ENCODE measurements at places on chromosomes 5 and 9.

DNA sequence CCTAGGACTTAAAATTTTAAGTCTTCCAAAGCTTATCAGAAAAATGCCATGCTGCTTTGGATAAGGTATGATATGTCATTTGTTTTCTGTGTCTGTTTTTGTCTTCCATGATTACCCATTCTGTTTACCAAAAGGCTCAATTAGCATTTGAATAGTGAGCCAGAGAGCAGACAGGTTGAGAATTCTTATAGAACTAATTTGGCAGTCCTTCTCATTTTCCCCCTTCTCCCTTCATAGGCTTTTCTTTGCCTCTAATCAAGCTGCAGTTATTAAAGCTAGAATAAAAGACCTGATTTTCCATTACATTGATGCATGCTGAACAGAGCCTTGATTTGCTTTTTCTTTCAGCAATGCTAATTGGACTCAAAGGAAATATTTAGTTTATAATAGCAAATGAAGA lies 993.0 kb downstream of the MAT2B start:
- no peak for DNase-seq

DNA sequence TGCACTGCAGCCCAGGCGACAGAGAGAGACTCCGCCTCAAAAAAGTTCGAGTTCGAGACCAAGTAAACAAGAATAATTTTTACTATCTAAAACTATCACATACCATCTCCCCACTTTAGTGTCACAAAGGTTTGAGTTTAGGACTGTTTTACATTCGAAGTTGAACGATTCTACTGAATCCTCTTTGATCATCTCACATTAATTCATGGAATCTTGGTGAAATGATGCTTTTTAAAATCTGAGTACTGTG lies 715 bp upstream of the RPS6 start:
- DNase-seq: no peak

DNA sequence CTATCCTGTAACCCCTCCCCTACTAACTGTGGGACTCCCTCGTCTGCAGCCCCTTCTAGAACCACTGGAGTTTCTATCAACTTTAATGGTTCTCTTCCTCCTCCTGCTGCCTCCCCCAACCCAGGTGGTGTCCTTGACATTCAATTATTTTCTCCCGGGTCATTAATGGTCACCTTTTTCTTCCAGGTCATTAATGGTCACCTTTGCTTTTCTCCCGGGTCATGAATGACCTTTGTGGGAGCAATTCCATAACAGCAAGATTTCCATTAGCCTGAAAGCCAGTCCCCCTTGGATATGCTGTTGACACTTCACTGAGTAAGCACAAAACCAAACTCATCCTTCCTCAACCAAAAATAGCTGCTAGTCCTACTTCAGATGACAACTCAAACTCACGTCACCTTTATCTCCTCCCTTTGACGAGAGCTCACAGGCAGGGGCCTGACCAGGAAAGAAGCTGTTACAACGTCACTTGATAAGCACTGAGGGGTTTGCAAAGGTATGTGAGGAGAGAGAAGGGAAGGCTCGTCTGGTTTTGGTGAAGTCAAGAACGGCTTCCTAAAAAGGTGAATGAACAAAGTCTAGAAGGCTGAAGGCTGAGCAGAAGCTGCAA lies 10.9 kb downstream of the CCDC127 start:
- no peak for DNase-seq

DNA sequence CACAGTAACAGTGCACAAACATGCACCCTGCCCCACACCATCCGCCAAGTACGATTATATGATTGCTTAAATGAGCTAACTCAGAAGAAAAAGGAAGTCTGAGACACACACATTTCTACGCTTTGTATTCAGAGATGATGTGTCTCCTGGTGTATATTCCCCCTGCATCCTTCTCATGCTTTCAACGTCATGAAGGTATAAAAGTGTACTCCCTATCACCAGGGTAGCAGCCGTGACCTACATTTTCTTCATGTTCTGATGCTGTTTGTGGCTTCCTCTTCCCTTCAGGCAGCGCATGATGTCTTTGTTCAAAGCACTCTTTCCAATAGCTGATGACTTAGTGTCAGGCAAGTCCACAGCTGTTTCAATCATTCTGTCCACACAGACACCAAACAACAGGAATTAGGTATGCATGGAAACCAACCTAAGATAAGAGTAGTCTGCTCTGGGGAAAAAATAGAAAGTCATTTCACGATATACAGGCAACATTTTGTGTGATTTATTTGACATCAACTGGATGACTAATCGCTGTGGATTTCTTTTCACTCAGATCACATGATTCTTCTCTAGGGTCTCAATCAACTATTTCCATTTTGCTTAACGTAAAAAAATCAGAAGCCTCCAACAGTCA lies 269.4 kb upstream of the PTGER4 start:
- no peak for DNase-seq

GRCh38 chr5:75034137-75034739 lies 18.1 kb downstream of the GCNT4 start:
- DNase-seq: no peak

GRCh38 chr5:177362610-177363507 lies 5.1 kb downstream of the RGS14 start:
- DNase-seq: peak; percentile 72

GRCh38 chr5:91211997-91212713 lies 171.0 kb downstream of the ARRDC3 start:
- DNase-seq: no peak

DNA sequence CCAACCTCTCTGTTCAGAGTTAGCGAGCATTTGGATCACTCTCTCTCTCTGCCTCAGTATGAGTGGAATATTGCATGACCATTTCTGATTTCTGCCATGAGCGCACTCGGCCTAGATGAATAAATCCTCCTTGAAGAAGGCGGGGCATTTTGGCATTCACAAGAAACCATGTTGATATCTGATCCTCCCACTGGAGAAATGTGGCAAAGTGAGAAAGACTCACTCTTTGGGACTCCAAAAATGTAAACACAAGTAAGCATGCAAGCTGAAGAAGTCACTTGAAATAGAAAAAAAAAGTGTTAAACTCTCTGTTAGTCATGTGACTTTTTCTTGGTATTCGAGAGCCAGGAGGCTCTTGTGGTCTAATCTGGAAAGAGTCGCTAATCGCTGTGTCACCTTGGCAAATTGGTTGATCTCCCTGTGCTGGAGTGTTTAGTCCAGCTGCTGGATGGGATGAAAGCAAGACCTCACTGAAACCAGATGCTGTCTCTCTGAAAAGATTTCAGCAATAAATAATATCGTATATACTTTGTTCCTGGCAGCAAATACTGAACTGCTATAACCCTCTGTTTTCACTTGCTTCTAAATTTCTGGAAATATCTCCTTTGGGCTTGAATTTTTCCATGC lies 95.5 kb downstream of the GHR start:
- DNase-seq: peak; percentile 44

- DNase-seq: peak; percentile 11
Measured at GRCh38 chr5:157106630-157107461, 2.0 kb downstream of the HAVCR2 start.

GRCh38 chr9:135814421-135815095 lies 92.8 kb downstream of the CAMSAP1 start:
- DNase-seq: no peak

DNA sequence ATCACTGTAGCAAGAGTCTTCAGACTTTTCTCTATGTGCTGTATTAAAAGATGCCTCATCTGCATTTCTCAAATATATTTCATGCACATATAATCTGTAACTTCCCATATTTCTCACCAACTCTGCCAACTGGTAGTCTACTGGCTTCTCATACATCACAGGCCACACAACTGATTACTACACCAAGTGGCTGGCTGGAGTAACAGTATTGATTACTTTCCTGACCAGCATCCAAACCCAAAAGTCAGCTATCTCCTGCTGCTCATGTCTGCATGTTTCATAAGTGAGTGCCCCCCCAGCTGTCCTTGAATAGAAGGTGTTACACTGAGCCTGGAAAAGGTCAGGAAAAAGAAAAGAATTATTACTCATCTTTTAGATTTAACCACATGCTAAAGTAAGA lies 17.4 kb downstream of the ERCC8 start:
- no peak for DNase-seq

DNA sequence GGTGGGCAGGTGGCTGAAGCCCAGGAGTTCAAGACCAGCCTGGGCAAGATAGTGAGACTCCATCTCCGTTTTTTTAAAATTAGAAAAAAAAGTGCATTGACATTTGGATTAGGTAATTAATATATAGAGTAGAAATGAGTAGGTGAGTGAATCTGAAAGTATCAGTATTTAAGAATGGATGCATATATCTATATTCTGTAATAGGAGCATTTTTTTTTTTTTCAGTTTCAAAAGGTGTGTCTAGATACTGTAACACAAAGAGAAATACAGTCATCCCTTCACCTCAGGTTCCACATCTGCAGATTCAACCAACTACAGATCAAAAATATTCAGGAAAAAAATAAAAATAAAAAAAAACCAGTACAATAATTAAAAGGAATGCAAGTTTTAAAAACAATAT lies 50.8 kb downstream of the RBM27 start:
- no peak for DNase-seq

DNA sequence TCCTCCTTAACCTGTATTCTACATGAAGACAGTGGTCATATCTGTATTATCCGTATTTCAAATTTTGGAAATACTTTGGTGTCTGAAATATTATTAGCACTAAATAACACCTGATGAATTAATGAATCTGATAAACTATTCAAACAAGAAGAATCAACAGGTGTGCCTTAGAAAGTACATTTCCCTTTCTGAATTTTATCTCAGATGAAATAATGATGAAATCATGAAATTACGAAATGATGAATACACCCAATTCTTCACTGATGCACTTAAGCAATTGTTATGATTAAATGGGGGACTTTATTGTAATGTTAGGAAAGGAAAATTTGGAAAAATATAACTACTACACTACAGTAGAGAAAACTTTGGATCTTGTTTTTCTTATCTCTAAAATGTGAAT lies 313.6 kb downstream of the HCN1 start:
- DNase-seq: no peak

GRCh38 chr9:4936823-4937222 lies 48.2 kb upstream of the JAK2 start:
- no peak for DNase-seq

DNA sequence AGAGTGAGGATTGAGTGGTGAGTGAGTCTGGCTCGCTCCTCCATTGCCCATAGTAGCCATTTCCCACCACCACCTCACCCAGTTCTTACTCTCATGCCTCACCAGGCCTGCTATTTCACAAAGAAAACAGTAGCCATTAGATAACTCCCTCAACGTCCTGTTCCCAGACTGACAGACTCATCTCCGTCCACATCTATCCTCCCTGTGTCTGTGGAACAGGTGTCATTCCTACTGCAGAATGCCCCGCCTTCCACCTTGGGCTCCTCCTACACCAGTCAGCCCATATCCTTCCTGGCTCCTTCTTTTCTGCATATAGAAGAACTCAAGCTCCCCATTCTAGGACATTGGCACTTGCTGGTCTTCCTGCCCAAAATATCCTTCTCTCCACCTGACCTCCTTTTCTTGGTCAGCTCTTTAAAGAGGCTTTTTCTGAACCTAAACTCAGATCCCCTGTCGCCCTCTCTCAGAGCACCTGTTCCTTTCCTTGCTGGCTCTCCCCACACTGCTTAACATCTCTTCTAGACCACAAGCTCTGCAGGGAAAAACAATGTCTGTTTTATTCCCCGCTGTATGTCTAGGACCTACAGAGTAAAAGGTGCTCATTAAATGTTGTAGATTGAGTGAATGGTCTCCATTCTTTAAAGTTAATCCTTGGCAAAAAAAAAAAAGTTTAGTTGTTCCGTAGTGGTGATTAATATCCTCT lies 3.2 kb downstream of the TNFAIP8 start:
- no peak for DNase-seq

GRCh38 chr5:124104344-124104743 lies 592.4 kb downstream of the CSNK1G3 start:
- DNase-seq: no peak

GRCh38 chr9:27125030-27125429 lies 16.0 kb downstream of the TEK start:
- peak; percentile 90 for DNase-seq

All from AG08395 (cell line).